Activated CD4-positive, alpha-beta memory T cell treated with anti-CD3 and anti-CD28 coated beads for 36 hours (primary cell): ENCODE measurements at places on chromosomes 11 and 22. TPM values are rescaled to one million over a fixed set of nuclear protein-coding genes. Genes with fewer than 3 reads are reported as not detected.

DNA sequence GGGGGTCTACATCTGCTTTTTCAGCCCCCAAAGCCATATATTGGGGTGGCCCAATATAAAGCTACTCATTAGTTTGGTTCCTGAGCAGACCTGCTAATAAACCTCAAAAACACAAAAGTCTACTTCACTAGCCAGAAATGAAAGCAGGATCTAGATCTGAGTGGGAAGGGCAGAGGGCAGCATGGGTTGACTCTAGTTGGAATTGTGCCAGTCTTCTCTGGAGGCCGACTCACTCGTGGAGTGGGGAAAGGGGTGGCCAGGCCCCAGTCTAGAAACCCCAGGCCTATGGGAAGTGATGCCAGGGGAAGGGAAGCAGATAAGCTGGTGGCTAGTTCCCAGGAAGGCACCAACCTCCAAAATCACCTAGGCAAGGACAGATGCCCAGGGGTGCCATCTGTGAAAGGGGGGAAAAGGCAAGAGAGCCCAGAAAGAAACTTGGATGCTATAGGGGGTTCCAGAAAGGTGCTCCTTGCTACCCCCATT is 5.3 kb downstream of the PATZ1 start:
- H3K27me3 ChIP-seq, result no peaks in the 10 kb centered on the region
- peak overlapping the region; percentile 43 for H3K27ac ChIP-seq
- H3K4me1 ChIP-seq, result peaks cover 69% of the 10 kb centered on the region
- H3K36me3 ChIP-seq, result peaks cover 59% of the 10 kb centered on the region
- no peak for DNase-seq

GRCh38 chr22:20738394-20739089 is 35.4 kb upstream of the SERPIND1 start:
- no peaks in the 10 kb centered on the region for H3K27me3 ChIP-seq
- no peak for DNase-seq
- H3K36me3 ChIP-seq, result peaks cover 19% of the 10 kb centered on the region
- no peak overlapping the region for H3K27ac ChIP-seq
- H3K4me3 ChIP-seq, result no peak overlapping the region
- H3K4me1 ChIP-seq, result no peaks in the 10 kb centered on the region

The GSTT2 gene
- not detected for total RNA-seq

DNA sequence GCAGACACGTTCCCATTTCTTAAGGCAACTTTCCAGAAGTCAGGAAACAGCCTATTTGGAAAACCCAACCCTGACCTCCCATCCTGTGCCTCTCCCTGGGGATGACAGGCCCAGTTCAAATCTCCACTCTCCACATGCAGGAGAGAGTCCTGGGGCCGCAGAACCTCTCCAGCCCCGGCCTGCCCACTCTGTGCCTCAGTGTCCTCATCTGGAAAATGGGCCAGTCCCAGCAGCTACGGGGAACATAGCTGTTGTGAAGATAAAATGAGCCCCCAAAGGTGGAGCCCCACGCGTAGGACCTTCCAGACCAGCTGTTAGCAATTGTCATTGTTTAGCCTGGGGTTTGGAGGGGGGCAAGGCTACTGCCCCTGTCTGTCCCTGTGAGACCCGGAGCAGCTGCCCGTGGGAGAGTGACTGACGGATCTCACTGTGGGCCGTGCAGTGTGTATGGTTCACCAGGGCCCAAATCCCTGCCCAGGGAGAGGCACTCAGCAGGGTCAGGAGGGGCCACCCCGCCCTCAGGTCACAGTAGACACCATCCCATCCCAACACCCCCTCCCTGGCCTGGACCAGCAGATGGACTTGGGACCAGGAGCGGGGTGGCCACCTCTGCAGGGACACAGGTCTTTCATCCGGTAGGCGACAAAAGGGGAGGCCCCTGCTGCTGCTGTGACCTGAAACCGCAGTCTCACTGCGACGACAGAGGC is 145.9 kb downstream of the CTTN start:
- H3K4me3 ChIP-seq, result no peak overlapping the region
- peaks cover 1% of the 10 kb centered on the region for H3K27me3 ChIP-seq
- H3K36me3 ChIP-seq, result no peaks in the 10 kb centered on the region
- no peak overlapping the region for H3K27ac ChIP-seq
- DNase-seq, result no peak

GRCh38 chr22:32265882-32266767 is 11.0 kb upstream of the SLC5A4 start:
- no peak overlapping the region for H3K4me3 ChIP-seq
- H3K27me3 ChIP-seq, result peaks cover 9% of the 10 kb centered on the region
- DNase-seq, result peak; percentile 83
- H3K27ac ChIP-seq, result no peak overlapping the region
- H3K4me1 ChIP-seq, result peaks cover 9% of the 10 kb centered on the region
- H3K36me3 ChIP-seq, result no peaks in the 10 kb centered on the region

- DNase-seq, result no peak
- H3K27ac ChIP-seq, result peak overlapping the region; percentile 84
- H3K36me3 ChIP-seq, result peaks cover 30% of the 10 kb centered on the region
- peaks cover 31% of the 10 kb centered on the region for H3K4me1 ChIP-seq
- peak overlapping the region; percentile 87 for H3K4me3 ChIP-seq
Observed at GRCh38 chr22:28742562-28742962, 723 bp downstream of the HSCB start.

The CARD18 gene
- total RNA-seq, result not detected

The HBD gene
- total RNA-seq, result not detected
